ENCODE measurements at places on chromosomes 16 and 17.

DNA sequence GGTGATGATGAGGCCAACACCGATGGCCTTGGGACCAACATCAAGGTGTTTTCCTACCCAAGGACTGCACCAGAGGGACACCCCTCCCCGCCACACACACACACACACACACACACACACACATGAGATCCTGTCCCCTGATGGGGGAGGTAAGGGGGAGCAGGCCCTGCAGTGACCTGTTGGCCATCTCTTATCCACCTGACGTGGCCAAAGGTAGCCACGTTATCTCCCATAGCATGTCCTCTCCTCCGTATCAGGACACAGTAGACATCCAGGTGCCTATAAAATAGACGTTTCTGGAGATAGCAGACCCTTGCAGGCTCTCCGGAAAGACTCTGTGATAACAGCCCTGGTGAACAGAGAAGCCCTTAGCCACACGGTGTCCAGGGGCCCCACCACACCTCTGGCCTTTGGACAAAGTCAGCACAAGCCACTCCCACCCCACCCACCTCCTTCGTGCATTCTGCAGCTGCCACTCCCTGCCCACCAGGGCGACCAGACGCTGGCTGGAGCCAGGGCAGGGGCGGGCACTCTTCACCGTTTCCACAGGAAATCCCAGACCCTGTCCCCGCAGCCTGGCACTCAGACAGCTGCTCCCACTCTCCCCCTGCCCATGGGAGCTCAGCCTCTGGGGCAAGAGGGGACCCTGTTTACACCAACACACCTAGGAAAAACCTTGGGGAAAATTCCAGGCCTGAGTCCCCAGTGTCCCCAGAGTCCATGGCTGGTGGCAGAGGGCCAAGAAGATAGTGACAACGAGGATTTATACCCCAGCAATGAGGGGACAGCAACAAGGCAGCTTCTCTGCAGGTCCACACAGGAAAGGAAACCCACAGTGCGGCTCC is 15.4 kb upstream of the ENPP7 start:
- DNase-seq, result no peak

- DNase-seq, result no peak
Observed at GRCh38 chr16:53445534-53445933, 11.3 kb downstream of the RBL2 start.

GRCh38 chr17:17236295-17237025 is 508 bp downstream of the FLCN start:
- DNase-seq, result peak; percentile 49

GRCh38 chr16:83272843-83273242 is 534.9 kb upstream of the HSBP1 start:
- peak; percentile 28 for DNase-seq

DNA sequence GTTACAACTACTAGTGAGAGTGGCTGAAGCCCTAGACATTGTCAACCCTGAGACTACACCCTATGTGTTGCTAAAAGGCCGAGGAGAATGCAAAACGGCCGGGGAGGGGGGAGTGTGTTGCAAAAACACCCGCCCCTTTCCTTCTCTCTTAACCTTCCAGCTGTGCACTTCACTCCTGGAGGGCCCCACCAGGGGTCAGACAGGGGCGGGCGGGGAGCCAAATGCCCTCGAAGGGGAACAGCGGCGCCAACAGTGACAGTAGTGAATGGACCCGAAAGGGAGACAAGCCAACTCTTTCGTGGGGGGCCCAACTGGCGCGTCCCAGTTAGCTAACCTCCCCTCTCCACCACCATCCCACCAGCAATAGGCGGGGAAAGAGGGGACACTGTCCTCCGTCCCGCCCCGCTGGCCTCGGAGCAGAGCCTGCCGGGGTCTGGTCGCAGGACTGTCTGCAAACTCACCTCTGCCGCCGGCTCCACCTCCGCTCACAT is 352 bp downstream of the MARF1 start:
- DNase-seq, result peak; percentile 47

DNA sequence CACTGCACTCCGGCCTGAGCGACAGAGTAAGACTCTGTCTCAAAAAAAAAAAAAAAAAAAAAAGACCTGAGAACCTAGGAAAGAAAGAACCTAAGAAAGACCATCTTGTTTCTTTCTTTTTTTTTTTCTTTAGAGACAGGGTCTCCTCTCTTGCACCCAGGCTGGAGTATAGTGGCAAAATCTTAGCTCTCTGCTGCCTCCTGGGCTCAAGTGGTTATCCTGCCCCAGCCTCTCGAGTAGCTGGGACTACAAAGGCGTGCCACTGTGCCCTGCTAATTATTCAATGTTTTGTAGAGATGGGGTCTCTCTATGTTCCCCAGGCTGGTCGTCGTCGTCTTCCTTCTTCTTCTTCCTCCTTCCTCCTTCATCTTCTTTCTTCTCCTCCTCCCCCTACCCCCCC is 7.8 kb upstream of the BIRC5 start:
- no peak for DNase-seq

DNA sequence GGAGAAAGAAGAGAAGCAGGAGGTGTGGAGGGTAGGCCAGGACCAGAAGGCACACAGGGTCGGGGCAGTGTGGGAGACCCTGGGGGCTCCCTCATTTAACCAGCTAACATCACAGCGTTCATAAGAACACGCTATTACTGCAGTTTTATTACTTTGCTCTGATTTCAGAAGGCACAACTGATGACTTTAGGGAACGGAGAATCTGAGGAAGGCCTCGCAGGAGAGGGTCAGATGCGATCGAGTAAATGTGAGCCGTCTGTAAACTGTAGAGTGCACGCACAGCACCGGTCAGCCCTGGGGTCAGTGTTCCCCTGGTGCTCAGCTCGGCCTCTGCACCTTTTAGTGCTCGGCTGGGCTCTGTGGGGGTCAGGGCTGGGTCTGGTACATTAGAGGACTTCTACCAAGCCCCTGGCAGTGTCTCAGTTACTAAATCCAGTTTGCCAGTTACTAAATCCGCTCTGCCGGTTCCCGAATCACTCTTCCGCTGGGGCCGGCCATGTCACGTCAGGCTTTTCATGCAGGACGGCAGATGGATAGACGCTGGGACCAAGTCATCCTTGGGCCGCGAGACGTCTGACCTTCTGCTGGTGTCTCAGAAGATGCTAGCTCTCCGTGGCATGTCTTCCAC is 325.9 kb downstream of the SEC14L1 start:
- no peak for DNase-seq

- DNase-seq, result no peak
Observed at GRCh38 chr17:72942579-72942978, 149.9 kb downstream of the SLC39A11 start.

- no peak for DNase-seq
Observed at GRCh38 chr17:73463821-73464220, 152.0 kb upstream of the CDC42EP4 start.

DNA sequence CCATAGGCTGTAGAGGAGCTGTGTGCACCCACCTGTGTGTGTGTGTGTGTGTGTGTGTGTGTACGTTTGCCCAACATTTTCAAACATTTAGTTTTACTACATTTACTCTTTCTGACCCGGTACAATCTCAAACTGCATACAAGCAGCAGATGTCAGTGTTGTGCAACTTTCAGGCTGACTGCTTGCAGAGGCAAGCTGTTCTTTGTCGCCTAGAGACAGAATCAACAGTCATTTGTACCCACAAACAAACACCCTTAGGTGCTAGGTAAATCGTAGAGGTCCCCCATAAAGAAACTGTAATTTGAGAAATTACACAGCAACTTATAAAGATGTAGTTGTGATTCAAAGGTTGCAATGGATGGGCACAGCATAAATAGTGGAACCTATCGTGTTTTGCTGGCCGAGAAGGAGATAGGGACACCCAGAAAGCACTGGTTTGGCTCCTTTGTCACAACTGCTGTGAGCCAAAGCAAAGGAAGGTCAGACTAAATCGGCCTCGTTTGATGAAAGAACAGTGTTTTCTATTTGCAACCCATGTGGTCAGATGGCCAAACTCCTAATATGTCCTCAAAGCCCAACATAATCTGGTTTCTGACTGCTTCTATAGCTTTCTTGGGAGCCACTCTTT is 478.4 kb downstream of the TOX3 start:
- DNase-seq, result peak; percentile 84

GRCh38 chr16:66471264-66471663 is 44.2 kb downstream of the BEAN1 start:
- DNase-seq, result no peak

DNA sequence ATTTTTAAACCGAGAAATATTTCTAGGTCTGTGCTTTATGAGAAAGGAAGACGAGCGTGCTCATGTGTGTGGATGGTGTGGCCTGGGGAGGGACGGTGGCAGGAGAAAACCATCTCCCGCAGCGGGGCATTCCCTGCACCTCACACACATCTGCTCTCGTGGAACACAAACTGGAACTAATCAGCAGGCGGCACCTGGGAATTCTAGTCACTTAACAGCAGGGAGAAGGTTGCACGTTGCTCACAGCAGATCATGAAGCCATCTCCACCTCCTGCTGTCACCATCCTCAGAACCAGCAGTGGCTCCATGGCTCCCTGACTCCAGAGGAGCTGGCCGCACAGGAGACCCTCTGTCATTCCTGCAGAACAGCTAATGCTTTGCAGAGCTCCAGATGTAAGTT is 35.2 kb downstream of the ADCY9 start:
- DNase-seq, result no peak

GRCh38 chr16:7584561-7584960 is 251.9 kb downstream of the RBFOX1 start:
- no peak for DNase-seq

GRCh38 chr17:67629971-67630320 is 87.8 kb upstream of the NOL11 start:
- DNase-seq, result peak; percentile 57

DNA sequence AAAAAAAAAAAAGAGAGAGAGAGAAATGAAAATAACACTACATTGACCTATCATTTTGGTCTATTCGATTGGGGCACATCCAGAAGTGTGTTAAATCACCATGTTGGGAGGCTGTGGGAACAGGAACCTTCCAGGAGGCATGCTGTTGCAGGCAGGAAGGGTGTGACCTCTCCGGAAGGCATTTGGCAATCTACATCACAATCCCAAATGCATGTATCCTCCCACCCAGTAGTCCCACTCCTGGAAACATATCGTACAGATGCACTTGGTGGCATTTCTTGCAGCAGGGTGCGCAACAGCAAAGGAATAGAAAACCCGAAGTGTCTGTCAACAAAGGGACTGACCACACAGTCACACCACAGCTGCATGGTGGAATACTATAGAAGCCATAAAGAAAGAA is 7.9 kb downstream of the PLLP start:
- peak; percentile 62 for DNase-seq

DNA sequence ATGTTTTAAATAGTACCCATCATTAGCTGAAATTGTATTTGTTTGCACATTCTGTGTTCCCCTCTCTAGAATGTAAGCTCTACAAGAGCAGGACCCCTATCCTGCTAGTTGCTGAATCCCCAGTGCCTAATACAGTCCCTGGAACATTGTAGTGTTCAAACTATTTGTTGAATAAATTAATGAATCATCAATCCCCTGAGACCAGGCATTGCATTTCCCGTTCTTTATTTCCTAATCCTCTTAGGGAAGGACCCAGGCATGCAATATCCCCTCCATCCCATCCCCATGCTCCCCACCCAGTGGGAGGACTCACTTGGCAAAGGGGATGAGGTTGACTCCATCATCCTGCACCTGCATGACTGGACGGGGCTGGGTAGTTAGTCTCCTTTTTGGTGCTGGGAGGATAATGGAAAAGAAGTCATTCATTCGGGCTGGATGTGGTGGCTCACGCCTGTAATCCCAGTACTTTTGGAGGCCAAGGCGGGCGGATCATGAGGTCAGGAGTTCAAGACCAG is 3.2 kb downstream of the INCA1 start:
- no peak for DNase-seq

DNA sequence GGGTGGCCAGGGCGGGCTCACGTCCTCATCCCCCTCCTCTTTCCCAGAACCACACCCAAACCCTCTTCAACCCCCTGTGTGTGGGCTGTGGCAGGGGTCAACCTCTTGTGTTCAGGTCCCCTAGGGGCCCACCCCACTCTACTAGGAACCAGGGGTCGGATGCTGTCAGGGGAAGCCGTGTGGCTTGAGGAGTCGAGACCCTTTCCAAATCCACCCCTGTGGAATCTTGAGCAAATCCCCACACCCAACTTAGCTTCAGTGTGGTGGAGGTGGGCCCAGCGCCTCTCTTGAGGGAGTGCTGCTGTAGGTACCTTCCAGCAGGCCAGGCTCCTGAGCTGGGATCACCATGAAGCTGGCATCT is 121.5 kb downstream of the MRM1 start:
- DNase-seq, result no peak

DNA sequence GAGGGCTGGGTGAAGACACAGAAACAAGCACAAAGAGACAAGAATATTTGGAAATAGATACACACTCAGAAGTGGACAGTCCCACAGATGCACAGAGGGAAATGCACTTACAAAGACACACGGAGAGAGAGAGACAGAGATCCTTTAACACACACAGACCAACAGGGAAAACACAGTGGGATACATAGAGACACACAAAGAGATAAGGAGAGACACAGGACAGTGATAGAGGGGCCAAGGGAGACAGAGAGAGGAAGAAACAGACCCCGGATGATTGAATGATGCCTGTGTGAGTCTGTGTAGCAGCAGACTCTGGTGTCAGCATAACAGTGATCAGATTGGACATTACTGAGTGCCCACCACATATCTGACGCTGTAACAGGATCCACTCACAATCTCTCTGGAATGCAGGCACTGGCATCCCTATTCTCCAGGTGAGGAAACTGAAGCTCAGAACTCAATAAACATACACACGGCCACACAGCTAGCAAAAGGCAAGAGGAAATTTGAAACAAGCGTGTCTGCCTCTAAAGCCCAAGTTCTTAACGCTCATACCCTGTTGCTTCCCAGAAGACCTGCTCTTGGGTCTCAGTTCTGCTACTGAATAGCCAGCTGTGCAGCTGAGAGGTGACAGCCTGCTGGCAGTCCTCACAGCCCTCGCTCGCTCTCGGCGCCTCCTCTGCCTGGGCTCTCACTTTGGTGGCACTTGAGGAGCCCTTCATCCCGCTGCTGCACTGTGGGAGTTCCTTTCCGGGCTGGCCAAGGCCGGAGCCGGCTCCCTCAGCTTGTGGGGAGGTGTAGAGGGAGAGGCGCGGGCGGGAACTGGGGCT is 186.3 kb upstream of the NLRP1 start:
- DNase-seq, result no peak

DNA sequence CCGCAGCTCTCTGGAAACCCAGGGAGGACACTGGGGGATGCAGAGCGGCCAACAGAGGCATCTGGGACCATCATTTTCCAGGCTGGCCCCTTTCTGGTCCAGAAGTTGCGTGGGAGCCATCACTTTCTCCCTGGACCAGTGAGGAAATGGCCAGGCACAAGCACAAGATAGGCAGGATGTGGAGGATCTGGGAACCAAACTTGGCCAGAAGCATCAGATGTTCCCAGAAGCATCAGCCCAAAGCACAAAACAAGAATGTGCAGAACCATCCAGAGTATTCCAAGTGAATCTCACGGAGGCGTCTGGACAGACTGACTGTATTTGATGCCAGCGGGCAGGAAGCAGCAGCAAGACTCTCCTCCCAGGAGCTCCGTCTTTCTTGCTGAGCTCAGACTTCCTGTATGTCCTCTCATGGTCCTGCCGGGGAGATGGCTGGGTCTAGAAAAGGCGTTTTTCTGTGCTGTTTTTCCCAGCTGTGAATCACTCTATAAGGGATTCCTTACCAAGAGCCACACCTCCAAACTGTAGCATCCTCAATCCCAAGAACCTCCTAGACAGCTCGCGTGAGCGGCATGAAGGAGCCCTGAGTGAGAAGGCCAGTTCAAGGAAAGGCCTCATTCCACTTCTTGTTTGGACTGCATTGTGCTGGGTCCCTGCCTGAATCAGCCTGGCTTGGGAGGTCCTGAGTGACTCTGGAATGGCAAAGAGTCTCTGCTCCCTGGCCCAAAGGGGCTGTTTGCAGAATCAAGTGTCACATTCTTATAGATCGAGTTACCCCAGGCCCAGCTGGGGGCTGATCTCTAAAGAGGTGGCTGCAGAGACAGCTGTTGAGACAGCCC is 49.5 kb upstream of the MTSS2 start:
- DNase-seq, result no peak
